ENCODE measurements at places on chromosomes 4 and X.

GRCh38 chr4:155066871-155067270 is 141.6 kb upstream of the NPY2R start:
- no peak for DNase-seq

DNA sequence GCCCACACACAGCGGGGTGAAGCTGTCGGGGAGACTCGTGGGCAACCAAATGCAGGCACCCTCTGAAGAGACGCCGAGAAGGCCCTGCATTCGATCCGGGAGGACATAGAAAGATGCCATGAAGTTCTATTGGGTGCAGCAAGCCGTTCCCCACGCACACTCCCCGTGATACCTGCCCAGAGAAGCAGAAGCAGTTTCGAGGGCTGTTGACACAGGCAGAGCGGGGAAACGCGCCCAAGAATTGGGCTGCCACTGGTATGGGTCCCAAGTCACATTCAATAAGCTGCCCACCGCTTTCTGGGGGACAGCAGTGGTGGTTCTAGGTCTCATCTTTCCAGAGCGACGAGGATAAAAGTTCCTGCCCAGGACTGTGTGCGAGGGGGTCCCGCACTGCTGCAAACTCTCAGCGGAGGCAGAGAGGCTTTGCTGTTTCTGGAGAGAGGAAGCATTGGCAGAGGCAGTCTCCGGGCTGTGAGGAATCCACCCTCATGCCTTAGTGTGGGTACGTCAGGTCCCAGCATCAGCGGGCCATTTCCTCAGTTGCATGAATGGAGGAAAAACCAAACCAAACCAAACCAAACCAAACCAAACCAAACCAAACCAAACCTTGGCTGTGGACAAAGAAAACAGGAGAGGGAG is 10.1 kb downstream of the PITX2 start:
- DNase-seq: no peak

DNA sequence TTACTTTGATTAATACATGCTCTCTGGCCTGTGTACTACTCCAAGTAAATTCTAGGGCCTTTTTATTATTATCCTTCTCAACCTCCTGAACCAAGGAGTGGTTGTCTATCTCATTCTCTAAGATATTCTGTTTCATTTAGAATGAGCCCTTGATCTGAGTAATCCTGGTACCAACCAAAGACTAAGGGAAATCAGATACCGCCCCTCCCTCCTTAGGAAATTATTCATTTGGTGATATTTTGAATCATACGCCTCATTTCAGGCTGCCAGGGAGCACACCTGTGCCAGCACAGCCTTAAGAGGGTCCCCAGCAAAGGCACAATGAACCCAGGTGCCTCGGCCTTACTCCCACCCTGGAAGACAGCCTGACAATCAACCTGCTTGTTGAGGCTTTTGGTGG is 73.2 kb upstream of the STARD8 start:
- DNase-seq: no peak

GRCh38 chr4:172543249-172543648 is 625.4 kb upstream of the GALNT7 start:
- no peak for DNase-seq

- DNase-seq: no peak
Measured at GRCh38 chr4:26503427-26503826, 13.1 kb upstream of the CCKAR start.

DNA sequence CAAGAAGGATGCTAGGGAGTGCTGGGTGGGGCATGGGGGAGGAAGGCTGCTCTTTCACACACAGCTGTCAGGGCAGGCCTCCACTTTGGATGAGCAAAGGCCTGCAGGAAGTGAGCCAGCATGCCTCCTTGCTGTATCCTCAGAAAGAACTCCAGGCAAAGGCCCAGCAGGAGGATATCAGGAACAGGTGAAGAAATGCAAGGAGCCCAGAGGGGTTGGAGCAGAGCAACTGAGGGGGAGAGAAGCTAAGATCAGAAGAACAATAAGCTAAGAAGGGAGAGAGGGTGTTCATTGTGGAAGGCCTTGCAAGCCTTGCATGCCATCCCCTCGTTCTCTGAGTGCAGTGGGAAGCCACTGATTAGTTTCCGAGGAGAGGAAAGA is 115.1 kb downstream of the CAMK2D start:
- DNase-seq: peak; percentile 3

DNA sequence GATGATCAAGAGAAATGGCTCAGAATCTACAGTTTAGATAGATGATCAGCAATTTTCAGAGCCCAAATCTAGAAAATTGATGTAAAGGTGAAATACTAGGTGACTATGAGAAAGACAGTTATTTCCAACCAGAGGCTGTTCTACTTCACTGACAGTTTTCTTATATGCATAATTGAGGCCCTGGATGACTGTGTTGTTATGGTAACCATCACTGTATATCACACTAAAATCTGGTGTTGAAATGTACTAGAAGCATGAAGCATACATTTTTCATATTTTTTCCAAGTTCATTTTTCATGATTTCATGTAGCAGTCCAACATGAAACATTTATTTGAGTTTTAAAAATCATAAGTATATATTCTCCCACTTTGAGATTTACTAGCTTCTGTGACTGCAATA is 87.4 kb downstream of the ATXN3L start:
- no peak for DNase-seq

DNA sequence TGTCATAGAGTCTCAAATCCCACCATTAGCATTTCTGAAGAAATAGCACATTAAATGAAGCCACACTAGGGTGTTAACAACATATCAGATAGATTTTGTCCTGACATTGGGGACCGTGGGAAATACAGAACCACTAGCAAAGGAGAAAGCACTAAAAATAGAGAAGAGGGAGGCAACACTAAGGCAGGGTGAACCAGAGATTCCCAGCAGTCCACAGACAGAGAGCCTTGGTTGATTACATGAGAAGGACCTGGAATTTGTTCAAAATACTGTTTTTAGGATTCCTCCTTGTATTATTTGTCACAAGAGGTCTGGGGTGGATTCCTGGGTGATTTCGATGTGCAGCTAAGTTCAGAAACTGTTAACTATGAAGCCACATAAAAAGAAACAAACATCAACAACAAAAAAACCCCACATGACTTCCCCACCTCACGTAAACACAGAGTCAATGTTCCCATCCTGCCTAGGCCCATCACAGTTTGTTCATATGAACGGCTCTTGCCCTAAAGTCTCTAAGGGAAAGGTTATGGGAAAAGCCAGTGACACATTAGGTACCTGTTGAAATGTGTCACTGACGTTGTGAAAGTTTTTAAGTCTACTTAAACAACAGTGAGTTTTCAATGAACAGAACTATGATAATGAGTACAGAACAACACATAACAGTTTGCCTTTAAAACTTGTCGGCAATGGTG is 23.6 kb upstream of the GRSF1 start:
- DNase-seq: no peak

DNA sequence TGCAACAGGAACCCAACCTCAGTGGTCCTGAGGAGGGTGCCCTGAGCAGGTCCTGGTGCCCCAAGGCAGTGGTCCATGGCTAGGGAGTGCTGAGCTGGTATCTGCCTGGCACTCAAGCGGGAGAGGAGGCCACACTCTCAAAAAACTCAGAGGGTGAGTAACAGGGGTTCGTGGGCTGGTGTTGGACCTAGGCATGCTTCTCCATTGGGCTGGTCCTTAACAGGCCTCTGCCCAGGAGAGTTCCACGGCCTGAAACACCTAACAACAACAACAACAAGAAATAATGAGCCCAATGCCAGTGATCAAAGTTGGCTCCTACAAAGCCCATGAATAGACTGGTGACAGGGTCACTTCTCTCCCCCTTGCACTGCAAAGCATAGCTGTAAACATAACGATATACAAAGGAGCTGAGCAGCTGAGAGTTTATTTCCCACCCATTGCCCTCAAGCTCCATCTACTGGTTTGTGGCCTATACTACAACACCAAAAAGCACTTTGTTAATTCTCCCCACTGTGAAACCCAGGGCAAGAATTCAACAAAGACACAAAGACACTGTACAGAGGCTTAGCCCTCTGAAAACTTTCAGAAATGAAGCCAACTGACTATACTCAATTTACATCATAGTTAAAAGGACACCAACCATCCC is 736.1 kb upstream of the ADGRL3 start:
- no peak for DNase-seq

- DNase-seq: no peak
Measured at GRCh38 chrX:113728937-113729336, 854.9 kb upstream of the HTR2C start.

DNA sequence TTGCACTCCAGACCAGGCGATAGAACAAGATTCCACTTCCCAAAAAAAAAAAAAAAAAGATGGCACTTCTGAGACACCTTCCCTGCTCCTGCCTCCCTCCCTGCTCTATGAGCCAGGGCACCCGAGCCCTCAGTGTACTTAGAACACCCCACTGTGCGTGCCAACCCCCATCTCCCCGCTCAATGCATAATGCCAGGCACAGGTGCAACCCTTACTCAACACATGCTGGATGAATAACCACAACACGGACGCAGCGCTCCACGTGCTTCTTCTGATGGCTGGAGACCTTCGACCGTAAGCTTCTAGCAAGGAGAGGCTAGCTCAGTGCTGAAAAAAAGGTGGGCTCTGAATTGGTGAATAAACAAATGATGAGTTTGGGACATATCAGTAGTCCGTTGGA is 19.9 kb upstream of the IRAK1 start:
- no peak for DNase-seq

- no peak for DNase-seq
Measured at GRCh38 chrX:152038804-152039203, 64.3 kb upstream of the GABRE start.

GRCh38 chr4:127782275-127783025 is at the start of gene HSPA4L:
Gene HSPA4L, plus strand, starts transcription at chr4:127782322. Its CDS starts 229 bp downstream, at chr4:127782551.
- DNase-seq: peak; percentile 43

- no peak for DNase-seq
Measured at GRCh38 chr4:174255786-174256185, 27.7 kb downstream of the FBXO8 start.

- no peak for DNase-seq
Measured at GRCh38 chrX:18194688-18195087, 26.0 kb downstream of the BEND2 start.

DNA sequence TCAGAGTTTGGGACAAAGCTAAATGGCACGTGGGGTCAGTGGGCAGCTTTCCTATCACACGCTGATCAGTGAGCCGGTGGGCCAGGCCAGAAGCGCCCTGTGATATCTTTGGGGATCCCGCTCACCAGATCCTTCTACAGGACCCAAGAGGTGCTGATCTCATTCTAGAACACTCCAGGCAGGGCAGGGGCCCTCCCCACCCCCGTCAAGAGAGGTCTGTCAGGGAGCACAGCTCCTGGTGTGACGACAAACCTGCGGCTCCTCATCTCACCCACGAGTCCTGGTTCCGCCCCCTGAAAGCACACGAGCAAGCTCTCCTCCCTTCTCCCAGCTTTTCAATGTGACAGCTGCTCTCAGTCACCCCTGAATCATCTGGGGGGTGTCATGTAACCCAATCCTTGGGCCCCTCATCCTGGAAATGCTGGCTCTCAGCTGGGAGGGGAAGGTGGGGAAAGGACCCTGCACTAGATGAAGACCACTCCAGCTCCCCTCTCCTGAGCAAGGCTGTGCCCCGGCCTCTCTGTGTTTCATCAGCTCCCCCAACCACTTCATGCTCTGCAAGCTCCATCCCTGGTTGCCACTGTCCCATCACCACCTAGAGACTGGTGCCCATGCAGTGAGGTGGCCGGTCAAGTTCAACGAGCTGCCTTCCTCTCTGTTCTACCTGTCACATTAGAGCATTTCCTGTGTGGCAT is 4.6 kb downstream of the HCFC1 start:
- DNase-seq: no peak

DNA sequence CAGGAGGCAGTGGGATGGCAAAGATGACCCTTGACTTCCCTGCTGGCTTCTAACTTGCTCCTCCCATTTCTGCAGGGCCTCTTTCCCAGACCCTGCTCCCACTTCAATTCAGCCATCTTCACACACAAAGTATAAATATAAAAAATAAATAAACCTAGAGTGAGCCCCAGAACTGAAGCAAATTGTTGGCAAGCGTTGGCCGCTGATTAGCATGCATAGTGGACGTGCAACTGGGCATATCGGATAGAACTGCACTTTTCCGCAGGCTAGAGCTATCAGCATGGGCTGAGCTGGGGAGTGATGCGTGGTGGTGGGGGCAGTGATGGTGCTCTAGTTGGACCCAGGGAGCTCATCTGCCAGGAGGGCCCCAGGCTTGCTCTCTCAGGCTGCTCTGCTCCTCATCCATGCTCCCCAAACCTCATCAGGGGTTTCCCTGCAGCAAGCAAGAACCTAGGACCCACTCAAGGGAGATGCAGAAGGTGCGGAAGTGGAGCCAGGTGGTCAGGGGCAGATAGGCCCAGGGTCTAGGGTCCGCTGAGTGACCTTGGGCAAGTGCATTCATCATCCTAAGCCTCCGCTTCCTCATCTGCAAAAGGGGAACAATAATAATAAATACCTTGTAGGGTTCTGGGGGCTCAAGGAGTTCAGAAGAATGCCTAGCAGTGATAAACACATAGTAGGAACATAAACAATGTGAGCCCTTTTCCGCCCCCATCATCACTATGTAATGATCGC is 146.8 kb upstream of the PJA1 start:
- no peak for DNase-seq

- DNase-seq: no peak
Measured at GRCh38 chr4:155608225-155608885, 58.3 kb upstream of the GUCY1A1 start.

DNA sequence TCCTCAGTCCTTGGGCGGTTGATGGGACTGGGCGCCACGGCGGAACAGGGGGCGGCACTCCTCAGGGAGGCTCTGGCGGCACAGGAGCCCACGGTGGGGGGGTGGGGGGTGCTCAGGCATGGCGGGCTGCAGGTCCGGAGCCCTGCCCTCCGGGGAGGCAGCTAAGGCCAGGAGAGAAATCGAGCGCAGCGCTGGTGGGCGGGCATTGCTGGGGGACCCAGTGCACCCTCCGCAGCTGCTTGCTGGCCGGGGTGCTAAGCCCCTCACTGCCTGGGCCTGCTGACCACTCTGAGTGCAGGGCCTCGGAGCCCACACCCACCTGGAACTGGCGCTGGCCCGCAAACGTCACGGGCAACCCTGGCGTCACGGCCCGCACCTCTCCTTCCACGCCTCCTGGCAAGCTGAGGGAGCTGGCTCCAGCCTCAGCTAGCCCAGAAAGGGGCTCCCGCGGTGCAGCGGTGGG is 164.9 kb upstream of the AGA start:
- no peak for DNase-seq

- DNase-seq: no peak
Measured at GRCh38 chrX:65689377-65689776, 21.9 kb downstream of the MSN start.

DNA sequence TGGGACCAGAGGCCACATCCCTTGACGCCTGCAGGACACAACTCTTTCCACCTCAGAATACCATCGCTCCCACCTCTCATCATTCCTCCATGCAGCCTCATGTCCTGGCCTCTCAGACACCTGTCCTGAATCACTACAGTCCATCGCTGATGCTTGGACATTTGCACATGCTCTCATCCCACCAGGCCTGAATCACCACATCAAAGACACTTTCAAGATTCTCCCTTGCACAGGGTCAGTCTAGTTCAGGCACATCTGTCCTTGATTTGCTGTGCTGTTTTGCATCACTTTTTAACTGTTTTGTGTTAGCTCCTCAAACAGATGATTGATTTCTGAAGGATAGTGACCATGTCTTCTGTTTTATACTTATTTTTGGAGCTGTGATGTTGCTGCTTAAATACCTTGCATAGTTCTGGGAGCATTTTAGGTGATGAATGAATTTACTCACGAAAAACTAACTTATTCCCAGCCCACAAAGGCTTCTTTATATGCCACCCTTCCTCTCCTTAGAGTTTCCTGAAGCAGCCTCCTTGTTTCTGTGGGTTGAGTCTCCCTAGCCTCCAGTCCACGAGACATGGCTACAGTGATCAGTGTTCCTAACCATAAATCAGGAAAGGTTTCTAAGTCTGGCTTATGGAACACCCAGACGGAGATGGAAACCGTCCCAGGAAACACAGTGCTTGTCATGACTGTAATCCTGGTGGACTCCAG is 2.6 kb downstream of the FAM114A1 start:
- no peak for DNase-seq
